ENCODE measurements at places on chromosomes 12 and 14.

DNA sequence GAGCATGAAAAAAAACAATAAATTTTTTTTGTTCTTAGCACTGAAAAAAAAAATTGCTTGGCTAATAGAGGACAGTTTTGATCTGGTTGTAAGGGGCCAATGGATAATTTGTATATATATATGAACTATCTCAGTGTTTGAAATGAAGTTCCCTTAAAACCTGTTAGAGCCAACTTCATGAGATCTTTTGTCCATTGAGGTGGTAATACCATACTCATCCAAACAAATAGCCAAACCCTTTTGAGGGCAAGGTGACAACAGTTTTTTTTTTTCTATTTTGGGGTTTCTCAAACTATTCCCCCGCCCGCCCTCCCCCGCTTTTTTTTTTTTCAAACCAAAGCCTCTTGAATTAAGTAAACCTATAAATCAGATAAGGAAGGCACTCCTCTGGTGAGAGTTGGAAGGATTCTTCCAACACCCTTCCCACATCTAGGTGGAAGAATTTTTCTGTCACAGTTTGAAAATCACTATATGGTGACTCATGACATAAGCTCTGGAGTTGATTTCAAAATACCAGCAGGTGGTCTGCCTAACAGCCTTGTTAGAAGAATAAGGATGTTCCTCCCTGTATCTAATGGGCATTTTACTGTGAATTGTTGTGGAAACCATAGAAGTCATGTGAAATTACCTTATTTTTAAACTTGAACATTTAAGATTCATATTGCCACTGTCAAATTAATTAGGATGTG is 10.2 kb downstream of the ARHGAP5 start:
- no peak for DNase-seq

DNA sequence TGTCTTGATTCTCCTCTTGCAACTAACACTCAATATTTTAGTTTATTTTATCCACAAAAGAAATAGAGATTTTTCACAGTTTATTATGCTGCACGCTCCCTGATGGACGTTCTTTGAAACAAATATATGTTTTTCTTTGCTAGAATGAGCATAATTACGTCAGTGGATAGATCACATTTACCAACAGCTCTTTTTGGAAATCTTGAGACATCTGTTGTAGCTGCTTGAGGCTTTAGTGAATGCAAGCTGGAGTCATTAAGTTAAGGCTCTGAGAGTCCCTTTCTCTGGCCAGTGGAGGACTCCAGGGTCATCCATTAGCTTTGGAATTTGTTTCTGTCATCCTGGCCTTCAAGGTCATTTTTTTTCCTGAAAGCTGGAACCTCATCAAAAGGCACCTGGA is 405.6 kb upstream of the TMEM132C start:
- no peak for DNase-seq

DNA sequence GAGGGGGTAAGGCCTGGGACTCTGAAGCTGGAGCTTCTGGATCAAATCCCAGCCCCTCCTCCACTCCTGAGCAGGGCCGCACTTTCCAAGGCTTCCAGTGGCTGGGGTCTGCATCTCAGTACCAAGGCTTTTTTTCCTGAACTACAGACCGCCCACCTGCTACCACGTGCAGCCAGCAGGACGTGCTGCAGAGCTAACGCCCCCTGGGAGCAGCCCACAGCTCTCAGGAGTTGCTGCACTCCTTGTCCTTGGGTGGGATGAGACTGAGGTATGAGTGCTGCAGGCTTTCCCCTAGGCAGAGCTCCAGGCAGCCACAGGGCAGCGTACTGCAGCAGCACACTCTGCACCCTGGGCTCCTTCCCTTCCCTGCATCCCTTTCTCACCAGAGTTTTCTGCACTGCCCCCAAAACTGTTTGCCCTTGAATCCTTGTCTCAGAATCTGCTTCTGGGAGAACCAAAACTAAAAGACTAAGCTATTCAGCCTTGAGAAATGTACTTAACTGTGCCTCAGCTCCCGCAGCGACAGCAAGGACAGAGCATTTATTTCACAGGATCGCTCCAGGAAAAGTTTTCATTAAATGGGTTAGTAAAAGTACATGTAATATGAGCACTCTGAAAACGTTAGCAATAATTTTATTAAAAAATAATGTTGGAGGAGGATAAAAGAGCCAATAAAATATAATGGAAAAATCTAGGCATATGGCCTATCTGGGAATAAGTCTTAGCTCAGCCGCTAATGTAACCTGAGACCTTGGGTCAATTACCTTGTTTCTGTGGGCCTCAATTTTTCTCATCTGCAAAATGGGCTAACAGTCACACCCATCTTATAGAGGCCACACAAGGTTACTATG is 25.5 kb downstream of the RBM19 start:
- DNase-seq: no peak

GRCh38 chr12:106709068-106709511 is 65.4 kb upstream of the RIC8B start:
- DNase-seq: no peak

- DNase-seq: no peak
Observed at GRCh38 chr14:100532154-100532861, 54.9 kb downstream of the BEGAIN start.

DNA sequence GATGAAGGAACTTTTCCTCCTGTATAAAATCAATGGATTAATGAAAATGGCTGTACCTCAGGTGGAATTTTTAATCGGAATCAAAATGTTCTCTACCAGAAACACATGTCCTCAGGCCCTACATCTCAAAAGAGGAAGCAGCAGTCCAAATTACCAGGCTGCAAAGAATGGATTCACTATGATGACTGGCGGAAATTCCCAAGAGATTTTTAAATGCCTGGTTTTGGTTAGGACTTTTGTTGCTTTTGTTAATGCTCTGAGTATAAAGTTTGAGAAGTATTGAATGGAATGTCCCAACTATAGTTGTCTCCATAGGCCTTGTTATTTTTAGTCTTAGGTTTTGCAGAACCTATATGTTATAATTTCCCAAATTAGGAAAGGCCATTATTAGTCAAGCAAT is 11.2 kb upstream of the IFNG start:
- DNase-seq: no peak

DNA sequence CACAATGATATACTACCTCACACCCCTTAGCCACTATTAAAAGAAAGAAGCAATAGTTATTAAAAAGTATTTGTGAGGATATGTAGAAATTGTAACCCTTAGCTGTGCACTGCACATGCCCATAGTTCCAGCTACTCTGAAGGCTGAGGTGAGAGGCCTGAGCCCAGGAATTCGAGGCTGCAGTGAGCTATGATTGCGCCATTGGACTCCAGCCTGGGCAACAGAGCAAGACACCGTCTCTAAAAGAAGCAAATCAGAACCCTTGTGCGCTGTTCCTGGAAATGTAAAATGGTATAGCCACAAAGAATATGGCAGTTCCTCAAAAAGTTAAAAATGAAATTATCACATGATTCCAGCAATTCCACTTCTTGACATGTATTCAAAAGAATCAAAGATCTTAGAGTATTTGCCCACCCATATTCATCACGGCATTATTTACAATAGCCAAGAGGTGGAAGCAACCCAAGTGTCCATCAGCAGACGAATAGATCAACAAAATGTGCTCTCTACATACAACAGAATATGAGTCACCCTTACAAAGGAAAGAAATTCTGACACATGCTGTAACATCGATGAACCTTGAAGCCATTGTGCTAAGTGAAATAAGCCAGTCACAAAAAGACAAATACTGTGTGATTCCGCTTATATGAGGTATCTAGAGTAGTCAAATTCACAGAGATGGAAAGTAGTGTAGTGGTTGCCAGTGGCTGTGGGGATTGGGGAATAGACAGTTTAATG is 23.7 kb upstream of the YLPM1 start:
- DNase-seq: no peak

GRCh38 chr14:36111822-36112583 is 64.5 kb downstream of the PTCSC3 start:
- DNase-seq: no peak

All from NCI-H524 treated with DMSO at 0.1 percent for 48 hours (cell line).